ENCODE measurements at places on chromosomes 13 and 19.

DNA sequence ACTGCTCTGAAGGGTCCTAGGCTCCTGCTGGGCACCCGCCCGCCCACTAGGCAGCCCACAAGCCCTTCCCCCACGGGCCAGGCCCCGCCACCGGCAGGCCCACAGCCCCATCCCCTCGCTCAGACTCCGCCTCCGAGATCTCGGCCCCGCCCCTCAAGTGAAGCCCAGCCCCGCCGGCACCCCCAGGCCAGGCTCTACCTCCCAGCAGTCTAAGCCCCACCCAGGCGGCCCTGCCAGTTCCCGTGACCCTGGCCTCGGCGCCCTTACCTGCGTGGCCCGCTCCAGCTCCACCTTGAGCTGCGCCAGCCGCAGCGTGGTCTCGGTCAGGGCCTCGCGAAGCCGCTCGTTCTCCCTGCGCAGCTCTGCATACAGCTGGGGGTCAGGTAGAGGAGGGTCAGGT, 16.3 kb downstream of the EPS8L1 start:
- DNase-seq, result no peak

DNA sequence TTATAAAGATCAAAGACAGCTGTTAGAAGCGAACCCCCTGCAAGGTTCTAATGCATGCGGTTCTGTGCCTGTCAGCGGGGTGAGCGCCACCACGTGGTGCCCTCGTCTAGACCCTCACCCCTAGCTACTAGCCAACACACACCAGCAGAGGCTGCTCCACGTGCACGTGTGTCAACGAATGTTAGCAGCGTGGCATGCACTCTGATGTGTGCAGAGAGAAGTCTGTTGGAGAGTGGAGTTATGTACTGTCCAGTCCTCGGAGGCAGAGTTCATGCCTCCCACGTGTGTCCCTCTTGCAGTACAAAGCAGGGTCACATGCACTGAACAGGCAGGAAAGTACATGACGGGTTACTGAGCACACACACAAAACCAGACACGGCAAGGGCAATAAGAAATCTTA, 75.0 kb upstream of the SLC15A1 start:
- DNase-seq, result no peak

GRCh38 chr13:93716623-93717022, 490.0 kb downstream of the GPC6 start:
- DNase-seq, result no peak

DNA sequence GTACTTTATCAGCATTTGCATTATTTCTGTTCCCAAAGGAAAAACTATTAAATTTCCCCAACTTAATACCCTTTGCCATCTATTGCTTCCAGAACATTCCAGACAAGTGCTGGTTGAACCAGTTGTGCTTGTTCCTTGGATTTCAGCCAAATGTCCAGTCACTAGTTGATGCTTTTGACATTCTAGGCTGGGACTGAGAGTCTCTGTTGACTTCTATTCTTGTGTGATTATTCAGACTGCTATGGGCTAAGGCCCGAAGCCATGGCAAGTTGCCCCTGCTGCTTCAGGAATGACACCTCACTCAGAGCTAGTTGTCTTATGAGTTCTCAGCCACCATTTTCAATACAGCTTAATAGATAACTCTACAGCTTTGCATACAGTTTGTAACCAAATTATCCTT, 458.1 kb upstream of the ARGLU1 start:
- DNase-seq, result no peak
